ENCODE measurements at places on chromosomes 2 and 18. TPM values are rescaled to one million over a fixed set of nuclear protein-coding genes. Genes with fewer than 3 reads are reported as not detected.

DNA sequence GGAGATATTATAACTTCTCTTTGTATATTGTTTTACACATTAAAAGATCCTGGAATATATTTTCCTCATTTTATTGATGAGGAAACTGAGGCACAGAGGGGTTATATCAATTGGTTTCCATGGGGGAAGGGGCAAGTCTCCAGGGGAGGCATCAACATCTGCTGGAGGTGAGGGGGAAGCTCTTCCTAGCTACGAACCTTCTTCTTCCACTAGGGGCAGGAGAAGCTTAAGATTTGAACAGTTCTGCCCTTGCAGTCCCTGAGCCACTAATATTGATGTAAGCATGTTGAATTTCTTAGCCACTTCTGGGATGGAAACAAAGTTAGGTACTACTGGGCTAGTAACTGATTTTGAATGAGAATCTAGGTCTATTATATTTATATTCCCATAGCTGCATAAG lies 140.1 kb upstream of the AQP4 start:
- no peak for ATAC-seq

DNA sequence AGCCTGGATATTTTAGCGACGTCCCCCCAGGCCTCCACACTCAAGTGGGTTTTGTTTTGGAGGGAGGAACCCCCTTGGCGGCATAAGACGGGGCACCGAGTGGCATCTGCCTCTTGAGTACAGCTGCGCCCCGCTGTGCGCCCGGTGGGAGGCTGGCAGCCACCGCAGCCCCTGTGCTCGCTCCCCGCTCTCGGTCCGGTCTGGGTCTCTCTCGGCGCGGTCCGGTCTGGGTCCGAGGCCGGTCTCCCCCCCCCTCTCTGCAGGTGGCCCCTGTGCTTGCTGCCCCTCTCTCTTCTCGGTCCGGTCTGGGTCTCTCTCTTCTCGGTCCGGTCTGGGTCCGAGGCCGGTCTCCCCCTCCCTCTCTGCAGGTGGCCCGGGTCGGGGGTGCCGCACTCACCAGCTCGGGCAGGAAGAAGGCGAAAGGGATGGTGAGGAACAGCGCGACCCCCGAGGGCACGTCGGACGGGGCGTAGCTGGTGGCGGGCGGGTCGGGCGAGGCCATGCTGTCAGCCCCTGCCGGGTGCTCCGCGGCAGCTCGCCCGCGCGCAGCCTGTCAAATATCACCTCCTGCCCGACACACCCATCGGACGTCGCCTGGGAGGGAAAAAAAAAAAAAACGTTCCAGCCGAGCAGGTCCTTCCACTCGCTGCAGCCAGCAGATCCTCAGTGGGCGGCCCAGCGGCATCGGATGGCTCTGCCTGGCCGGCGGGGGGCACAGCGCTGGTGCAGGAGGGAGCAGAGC lies at the start of gene MALL:
TSS of gene MALL (minus strand) at position 532 of the 742 bp plus-strand sequence. CDS start at position 502, 30 bp downstream.
- ATAC-seq: peak; percentile 80

PROKR1 gene
- total RNA-seq: not detected

DNA sequence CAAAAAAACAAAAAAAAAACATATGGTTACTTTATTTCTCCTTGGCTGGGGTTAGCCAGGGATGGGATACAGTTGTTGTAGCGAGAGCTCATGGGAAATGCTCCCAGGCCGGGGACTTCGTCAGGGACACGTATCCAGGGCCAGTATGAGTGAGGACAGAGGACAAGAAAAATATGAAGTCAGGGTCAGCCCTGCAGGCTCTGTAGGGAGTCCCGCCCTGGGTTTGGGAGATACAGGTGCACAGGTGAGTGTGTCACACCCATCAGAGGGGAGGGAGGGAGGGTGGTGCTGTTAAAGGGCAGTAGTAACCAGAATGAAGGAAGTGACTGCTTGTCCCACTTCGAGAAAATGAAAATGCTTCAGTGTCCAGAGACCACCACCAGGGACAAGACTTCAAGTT lies 55.6 kb upstream of the RBM44 start:
- ATAC-seq: peak; percentile 43

MOGAT1 gene
- total RNA-seq: not detected

- no peak for ATAC-seq
These were observed 44.6 kb downstream of the SMAD4 start for GRCh38 chr18:51074605-51075004.

DNA sequence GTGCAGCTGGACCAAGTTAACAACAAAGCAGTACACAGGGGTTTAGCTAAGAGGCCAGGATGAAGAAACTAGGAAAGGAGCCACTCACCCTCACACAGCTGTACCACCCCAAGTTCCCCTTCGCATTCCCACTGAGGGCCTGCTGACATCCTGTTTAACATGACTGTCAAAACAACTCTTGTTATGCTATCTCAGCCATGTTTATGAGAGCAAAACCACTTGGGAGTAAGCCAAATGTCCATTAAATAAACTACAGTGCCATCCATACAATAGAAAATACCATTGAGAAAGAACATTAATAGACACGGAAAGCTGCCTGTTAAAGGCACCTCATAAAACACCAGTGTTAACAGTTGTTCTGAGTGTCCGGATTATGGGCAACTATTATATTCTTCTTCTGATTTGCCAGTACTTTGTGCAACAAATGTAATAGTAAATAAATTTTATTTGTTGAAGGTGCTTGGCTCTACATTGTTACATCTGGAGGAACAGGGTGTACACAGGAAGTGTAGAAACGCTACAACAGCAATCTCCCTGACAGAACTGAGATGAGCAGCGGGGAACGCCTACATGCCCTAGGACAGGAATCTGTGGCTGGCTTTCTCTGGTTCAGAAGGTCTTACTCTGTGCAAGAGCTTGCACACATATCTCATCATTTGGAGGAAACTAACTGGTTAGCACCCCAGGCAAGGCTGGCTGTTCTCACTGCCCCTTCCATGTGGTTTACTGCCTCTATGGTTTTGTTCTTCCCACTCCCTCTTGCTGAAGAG lies 85.6 kb downstream of the EHD3 start:
- ATAC-seq: peak; percentile 46

CHRNA1 gene
- total RNA-seq: not detected

DNA sequence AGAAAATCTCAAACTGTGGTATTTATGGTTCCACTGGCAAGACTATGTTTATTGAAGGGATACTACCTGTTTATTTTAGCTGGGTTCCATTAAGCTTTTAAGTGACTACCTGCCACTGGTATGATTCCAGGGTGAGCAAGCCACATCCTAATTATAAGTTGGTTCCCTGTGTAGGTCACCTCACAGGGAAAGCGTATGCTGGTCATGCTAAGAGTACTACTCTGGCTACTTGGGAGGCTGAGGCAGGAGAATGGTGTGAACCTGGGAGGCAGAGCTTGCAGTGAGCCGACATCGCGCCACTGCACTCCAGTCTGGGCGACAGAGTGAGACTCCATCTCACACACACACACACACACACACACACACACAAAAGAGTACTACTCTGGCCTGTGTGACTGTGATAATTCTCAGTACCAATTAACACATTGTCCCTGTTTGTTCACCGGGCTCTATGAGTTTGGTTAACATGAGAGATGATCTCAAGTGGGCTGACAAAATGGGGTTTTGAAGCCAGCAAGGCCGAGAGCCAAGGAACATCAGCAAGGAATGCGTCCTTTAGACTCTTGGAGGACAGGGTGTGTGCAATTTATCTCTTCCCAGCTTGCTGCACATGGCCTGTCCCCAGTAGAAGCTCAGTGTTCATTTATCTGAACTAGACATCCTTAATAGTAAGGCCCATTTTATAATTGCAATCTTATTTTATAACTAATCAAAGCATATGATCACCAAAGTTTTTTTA lies 15.2 kb upstream of the ITSN2 start:
- no peak for ATAC-seq

DNA sequence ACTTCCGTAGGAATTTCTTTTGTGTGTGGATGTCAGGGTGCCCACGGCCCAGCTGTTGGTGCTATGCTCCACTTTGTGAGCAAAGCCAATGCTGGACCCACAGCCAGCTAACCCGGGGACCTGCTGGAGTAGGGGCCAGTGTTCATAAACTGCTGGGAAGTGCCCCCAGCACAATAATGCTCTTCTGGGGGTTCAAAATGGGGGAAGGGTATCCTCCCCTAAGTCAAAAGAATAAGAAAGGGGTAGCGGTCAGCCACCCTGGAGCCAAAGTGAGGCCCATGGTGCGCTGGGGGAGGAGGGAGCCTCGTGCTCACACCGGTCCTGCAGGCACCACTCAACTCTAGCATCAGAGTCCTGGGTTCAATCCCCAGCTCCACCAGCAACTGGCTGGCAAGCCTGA lies 115.8 kb upstream of the NPAS2 start:
- no peak for ATAC-seq

GRCh38 chr2:158099716-158100115 lies 2.0 kb upstream of the UPP2 start:
- peak; percentile 35 for ATAC-seq

TTC32 gene
- 7.8 TPM for total RNA-seq

DNA sequence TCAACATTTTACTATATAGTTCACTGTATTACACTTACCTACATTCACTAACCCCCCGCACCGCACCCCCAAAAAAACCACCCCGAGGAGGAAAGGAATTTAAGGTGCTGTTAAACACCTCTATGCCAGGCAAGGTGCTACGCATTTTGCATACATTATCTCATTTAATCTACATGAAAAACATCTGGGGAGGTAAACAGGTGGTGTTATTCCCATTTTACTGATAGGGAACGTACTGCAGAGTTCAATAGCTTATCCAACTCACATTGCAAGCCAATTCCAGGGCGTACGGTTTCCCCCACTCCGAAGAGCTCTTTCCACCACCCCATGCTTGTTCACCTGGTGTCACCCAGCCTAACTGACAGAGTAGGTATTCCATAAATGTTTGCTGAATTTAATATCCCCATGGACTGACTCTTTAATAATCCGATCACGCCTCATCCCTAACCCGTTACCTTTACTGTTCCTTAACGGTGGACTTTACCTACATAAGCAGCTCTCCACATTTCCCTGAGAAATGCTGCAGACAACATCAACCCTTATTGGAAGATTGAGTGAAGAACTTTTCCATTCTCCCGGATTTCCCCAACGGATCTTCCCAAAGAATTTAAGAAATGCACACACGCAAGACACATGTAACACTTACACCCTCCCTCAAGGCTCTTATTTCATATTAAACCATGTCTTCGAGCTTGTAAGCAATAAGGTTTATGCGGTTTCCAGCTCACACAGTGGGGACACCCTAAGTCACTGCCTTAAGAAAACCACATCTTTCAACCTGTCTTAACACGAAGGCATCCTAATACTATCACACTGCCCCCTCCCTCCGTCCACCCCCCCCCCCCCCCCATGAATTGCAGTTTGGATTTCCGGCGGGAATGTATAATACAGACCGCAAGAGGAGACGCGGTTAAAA lies 1.2 kb downstream of the RAPH1 start:
- ATAC-seq: no peak

DNA sequence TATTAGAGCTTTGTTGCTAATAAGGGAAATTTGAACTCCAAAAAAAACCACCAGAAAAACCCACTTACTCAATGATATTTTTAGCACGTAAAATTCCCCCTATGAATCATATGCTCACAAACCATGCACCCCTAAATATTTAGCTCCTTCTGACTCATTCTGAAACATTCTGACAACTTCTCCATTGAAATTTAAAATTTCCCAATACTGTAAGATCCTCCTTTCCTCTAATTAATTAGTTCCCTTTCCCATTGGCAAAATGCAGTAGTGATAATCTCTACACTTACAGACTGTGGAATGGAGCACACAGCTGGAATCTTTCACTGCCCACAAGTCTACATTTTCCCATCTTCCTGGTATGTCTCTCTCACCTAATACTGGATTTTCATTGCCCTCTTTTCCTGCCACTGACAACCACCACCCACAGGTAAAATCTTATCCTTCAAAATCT lies 215.8 kb upstream of the ACVR2A start:
- no peak for ATAC-seq

MYO7B gene
- total RNA-seq: 0.04 TPM

DNA sequence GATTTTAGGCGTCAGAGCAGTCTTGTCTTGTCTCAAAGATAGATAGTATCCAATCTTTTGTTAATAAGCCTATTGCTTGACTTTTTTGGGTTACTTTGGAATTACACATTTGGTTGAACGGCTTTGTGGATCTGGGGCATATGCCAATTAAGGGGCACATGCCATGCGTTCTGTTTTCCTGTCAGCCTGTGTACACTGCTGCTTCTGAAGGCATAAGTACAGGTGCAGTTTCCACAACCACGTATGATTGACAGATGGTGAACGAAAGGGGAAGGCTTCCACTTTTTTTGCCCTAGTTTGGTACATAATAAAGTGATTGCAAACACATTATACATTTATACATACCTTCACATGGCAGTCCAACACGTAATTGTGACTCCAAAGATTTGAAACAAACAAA lies 102.3 kb downstream of the RAPH1 start:
- no peak for ATAC-seq

GRCh38 chr18:63850020-63850419 lies 37.5 kb upstream of the SERPINB2 start:
- peak; percentile 77 for ATAC-seq

IKZF2 gene
- 66.4 TPM for total RNA-seq
